ENCODE measurements at places on chromosomes 6 and 20.

DNA sequence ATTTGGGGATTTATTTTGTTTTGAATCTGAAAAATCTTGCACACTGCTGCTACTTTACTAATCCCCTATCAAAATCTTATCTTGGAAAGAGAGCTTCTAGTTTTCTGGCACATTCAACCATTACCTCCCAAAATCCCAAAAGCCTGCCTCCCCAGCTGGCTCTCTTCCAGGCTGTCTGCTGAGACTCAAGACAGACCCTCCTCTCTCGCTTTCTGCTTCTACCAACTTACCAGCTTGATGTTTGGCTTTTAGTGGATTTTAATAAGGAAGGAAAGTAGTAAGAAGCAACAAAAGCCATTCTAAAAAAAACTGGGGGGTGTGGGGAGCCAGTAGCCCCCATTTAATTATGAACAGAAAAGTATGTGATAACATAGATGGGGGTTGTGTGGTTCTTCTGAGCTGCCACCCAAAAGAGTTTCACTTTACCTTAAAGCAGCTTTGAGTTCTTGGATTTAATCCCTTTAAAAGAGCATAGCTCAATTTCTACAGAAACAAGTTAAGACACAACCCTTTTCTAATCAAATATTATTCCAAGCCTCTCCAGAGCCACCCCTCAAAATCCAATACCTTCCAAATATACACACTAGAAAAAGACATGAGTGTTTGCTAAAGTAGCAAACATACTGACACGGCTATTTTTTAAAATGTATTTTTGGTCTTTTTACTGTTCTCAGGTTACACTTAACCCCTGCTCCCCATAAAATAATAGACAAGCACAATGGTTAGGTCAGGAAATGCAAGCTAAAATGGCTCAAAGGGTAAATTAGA is 71.7 kb downstream of the ATP9A start:
- DNase-seq: peak; percentile 83

- DNase-seq: no peak
Observed at GRCh38 chr20:47231382-47232039, 125.0 kb downstream of the ZMYND8 start.

DNA sequence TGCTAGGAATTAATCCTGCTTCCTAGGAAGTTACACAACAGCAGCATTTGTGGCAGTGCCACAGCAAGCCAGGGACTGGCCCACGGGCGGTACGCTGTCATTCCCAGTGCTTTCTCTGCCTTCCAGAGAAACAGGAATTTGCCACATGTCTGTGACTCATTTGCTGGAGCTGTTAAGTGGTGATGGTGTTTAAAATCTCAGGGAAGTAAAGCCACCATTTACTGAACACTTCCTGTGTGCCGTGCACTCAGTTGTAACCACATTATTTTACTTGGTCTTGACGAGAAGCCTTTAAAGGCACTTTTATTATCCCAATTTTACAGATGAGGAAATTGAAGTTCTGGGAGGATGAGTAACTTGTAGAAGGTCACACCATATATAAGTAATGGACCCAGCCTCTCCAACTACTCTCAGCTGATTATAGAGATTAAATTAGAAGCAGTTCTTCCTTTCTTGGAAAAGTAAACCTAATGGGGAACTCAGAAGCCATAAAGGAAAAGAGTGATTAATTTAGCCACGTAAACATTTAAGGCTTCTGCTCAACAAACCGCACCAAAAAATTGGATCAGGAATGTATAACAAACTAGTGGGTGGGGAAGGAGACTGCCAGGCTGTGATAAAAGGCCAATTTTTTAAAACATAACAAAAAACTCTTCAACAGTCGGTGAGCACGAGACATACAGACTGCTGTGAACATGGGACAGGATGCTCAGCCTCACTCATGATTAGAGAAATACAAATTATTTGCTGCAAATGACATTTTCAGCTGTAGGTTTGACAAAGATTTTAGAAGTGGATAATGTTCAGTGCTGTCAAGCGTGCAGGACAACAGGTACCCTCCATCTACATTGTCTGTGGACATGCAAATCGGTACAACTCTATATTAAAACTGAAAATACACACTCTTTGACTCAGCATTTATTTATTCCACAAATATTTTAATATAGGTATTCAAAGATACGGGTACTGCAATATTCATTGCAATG is 311.2 kb downstream of the NRN1 start:
- no peak for DNase-seq

GRCh38 chr20:25148982-25149846 is 46.3 kb upstream of the ENTPD6 start:
- DNase-seq: no peak

DNA sequence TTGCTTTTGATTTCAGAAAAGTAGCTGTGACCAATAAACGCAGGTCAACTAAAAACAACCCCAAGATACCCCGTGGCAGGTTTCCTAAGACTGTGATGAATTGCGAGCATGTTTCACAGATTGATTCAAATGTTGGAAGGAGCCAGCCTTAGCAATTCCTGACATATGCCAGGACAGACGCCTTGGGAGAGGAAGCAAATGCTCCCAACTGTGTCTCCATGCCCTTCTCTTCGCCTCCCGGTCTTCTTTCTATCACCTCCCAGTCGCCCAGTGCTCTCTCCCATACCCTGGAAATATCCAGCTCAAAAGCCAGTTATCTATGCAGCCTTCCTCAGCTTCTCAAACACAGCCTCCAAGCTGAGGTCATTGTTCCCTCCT is 32.0 kb downstream of the KIAA0319 start:
- no peak for DNase-seq

GRCh38 chr6:36033935-36034334 is 6.3 kb downstream of the MAPK14 start:
- no peak for DNase-seq

DNA sequence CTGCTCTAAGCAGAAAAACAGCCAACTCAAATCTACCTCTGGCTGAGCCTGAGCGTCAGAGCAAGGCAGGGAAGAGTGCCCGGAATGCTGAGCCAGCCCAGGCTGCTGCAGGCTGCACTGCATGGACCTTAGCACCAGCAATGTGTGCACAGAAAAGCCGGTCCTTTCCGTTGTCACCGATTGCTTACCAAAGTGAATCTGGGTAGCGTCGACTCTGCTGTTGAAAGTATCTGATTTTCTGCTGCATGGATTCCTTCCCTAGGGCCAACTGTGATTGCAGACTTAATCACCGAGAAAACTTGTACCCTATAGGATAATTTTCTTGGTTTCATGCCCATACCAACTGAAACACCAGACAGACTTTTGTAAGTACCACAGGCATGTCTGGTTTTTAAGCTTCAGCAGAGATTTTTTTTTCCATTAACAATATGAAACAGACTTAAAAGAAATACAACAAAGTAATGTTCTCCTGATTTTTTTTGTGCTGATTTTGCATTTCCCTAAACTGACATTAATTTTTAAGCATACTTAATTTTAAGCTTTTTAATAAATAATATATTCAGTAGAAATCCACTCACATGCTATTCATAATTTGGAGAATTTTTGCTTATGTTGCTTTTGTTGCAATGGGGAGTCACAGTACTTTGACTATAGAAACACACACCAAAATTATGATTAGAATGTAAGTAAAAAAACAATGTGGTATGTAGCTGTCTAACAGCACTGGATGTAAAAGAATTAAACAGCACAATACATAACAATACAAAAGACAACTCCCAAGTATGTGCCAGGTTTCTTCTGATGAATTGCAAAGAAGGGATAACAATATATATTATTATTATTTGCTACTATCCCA is 218.0 kb downstream of the THBS2 start:
- no peak for DNase-seq

DNA sequence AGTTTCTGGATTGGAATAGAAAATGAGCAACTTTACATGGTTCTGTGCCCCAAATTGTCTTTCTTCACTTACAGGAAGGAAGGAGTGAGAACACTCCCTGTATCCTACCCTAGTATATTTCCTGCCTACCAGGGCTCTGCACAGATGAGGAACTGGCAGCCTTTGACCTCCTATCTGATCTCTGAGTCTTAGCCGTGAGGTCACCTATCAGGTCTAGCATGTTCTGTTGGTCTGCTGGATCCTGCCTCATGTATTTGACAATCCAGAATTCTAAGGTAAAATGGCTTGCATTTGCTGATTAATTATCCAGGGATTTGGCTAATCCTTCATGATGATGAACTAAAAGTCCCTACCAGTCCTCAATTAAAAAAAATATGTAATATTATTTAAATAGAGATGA is 35.0 kb upstream of the TRAM2 start:
- DNase-seq: no peak

GRCh38 chr20:59939879-59940128 is 301 bp downstream of the PPP1R3D start:
- DNase-seq: no peak

DNA sequence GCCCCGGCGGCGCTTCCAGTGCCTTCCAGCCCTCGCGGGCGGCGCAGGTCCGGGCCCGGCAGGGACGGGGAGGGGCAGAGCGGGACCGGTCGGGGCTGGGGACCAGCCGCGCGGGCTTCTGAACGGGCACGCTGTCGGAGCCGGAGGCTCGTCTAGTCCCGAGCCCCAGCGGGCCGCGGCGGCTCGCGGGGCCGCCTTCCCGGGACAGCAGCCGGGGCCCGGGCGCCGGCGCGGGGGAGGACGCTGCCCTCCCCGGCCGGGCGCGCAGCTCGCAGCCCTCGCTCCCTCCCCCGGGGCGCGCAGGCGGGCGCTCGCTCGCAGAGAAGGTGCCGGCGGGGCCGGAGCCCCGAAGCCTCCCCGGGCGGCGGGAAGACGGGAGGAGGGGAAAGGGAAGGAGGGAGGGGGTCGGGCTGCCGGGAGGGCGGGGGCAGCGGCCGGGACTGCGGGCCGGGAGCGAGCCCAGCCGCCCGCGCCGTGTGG is 696 bp upstream of the SIRPA start:
- peak; percentile 87 for DNase-seq

DNA sequence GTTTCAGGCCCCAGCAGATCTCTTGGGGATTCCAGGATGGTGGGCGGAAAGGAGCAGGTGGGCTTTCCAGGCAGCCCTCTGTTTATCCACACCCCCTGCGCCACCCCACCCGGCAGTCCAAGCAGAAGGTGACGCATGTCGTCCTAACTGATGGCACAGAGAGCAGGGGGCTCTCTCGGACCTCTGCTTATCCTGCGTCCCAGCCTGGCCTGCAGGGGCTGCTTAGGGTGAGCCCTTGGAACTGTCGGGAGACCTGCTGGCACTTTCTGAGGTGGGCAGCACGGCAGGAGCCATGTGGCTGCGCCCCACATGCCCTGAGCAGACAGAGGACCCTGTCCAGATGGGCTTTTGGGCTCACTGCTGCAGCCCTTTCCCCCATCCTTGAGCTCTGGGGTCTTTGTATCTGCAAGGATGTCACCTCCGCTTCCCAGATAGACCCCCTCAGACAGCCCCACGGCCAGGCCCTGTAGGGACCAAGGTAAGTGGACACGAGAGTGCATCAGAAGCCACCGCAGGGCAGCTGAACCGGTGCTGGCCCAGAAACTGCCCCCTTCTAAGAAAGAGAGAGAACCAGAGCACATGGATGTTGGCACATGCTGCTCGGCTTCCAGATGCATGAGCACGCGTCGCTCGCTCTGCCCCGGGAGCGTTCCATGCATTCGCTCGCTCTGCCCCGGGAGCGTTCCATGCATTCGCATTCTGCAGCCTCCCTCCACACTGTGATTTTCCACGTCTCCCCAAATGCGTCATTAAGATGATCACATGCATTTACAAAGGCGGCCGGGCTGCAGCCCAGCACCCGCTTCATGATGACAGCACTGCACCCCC is 246.7 kb downstream of the TAF4 start:
- DNase-seq: no peak

- DNase-seq: no peak
Observed at GRCh38 chr6:107690643-107691061, 133.5 kb downstream of the SCML4 start.

DNA sequence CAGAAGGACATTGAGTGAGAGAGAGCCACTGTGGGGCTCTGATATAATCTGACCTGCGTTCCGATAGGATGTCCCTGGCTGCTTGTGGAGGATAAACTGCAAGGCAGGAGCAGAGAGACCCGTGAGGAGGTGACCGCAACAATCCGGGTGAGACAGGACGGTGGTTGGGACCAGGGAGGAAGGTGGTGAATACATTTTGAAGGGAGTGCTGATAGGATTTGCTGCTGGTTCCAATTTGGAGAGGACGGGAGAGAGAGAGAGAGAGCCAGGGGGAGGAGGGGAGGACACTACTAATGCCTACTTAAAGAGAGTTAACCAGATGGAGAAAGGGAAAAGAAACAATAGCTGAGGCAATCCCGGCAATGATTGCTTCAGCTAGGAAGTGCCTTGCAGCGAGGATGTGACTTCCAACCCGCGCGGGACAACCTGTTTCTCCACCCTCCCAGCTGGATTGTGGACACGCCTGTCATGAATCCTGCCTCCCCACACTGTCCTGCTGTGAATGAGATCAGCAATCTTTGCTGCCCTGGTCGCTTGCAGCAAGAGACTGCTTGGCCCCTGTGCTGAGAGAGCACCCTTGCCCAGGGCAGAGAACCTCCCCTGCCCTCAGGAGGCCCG is 199.0 kb upstream of the KCNG1 start:
- DNase-seq: peak; percentile 81

- no peak for DNase-seq
Observed at GRCh38 chr6:46648869-46649492, 3.6 kb downstream of the CYP39A1 start.

DNA sequence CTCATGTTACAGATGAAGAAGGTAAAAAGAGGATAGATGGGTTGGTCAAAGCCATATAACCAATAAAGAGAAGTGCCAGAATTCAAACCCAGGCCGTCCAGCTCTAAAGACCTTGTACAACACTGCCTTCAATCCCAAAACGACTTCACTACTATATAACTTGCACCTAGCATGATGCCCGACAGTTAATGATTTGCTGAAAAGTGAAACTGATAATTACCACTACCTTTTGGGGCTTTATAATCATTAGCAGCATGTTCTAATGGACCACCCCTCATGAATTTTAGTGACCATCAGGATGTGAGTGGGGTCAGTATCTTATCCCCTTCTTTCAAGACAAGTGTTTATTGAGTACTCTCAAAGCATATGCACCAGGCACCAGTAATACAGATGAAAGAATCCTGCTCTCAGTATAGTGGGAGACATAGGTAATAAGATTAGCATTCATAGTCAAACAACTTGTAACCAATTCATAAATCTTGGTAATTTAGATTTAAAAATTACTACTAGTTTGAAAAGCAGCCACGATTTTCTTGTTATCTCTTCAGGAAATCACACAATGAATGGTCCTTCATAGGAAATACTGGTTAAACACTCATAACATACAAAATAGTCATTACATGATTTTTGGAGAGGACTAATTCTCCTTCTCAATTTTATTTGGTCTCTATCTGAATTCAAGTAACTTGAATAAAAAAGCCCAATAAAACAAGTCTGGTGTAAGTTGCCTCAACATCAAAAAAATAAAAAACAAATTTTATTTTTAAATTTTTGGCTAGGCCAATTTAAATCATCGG is 98.0 kb downstream of the EPB41L2 start:
- no peak for DNase-seq

- DNase-seq: no peak
Observed at GRCh38 chr20:25238319-25239037, 9.4 kb upstream of the PYGB start.

DNA sequence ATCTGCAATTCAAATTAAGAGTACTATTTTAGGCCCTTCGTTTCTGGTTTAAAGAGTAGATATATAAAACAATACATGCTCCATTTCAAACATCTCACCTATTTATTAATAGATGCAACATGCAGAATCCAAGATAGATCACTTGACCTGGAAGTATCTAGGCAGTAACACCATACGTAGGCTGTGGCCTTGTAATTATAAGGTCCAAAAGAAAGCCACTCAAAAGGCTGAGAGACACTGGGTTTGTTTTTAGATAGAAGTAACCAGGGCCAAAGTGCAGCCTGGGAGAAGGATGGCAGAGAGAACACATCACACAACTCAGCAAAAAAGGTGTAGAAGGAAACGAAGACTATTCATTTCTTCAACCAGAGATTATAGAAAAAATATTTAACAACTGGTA is 8.4 kb upstream of the GFOD1 start:
- peak; percentile 11 for DNase-seq

GRCh38 chr20:59810449-59811187 is 122.8 kb downstream of the SYCP2 start:
- peak; percentile 39 for DNase-seq

Data from NCI-H69 (cell line).